ENCODE measurements at places on chromosomes 4 and X. TPM values are rescaled to one million over a fixed set of nuclear protein-coding genes. Genes with fewer than 3 reads are reported as not detected.

Gene RAB39B
- total RNA-seq, result 0.36 TPM

Gene RBM10
- total RNA-seq, result 41.2 TPM

Gene ZNF711
- 4.3 TPM for total RNA-seq

Gene TBX22
- total RNA-seq, result not detected

Gene SLC25A14
- 15.9 TPM for total RNA-seq

Gene FRMD7
- total RNA-seq, result not detected

Gene EIF4E
- total RNA-seq, result 157 TPM

Gene RAB40A
- total RNA-seq, result 0.07 TPM

Gene CTAG2
- not detected for total RNA-seq

Gene SORBS2
- 20.3 TPM for total RNA-seq

Data from epithelial cell of proximal tubule (primary cell).